ENCODE measurements at places on chromosomes 5 and 9.

DNA sequence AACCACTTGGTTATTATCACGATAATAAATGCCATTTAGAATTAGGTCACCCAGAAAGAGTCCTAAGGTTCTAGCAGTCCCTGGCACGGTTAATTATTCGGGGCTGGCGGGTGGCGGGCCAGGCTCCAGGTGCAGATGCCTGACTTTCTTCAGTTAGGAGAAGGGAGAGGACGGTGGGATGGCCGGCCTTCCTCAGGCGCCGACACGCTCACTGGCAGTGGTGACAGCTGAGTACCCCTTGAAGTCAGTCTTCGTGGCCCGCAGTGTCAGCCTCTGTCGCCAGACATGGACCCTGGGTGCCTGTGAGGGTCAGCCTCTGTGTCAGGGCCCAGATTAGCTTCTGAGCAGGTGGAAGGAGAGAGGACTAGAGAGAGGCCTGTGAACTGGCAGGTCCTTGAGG is 21.1 kb upstream of the EXOC3 start:
- no peak for DNase-seq

DNA sequence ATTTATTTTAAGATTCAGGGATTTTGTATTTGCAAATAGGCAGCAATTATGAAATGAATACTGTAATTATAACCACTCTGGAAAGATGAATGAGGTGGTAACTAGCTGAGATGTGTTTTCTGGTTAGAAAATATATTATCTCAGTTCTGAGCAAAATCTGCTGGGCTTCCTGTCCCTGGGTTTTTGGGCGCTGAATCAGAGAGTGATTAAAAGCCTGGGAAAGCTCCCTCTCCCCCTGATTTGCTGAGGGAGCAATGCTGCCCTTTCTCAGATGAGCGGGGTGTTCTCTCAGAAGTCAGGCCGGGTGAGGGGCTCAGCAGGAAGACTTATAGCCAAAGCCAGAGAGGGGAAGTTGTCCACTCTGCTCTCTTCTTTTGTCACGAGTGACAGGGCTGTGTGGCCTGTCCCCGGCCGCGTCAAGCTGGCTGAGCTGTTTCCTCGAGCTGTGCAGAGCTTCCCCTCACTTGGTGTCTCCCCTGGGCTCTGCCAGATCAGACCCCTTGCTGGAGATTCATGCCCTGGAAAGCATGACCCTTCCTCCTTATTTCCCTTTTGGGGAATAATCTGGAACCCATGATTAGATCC is 39.8 kb upstream of the PITX1 start:
- peak; percentile 21 for DNase-seq

GRCh38 chr5:154513669-154514084 is 35.6 kb upstream of the HAND1 start:
- no peak for DNase-seq

DNA sequence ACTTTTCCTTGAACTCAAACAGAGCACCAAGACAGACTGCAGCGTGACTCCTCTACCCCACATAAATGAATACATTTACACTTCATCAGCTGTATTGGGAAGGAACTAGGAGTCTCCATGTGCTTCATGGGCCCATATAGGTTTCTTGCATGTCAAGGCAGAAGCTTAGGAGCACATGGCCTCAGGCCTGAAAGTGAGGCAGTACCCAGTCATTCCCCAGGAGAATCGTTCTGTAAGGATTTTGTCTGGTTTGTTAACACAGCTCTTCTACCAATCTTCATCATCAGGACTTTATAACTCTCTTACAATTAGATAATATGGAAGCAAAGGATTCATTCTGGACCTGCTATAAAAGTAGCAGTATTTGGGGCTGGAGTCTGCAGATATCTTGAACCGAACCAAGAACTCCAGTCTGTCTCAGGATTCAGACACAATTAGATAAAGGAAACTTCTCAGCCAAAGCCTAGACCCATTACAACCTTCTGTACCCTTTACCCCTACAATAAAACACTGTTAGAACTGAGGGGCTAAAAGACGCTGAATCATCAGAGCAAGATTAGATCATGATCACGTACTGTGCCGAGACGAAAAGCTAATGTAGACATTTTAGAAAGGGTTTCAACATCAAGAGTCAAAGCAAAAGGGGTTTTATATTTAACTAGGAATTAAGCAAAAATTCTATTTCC is 385.5 kb upstream of the SLC30A5 start:
- no peak for DNase-seq

DNA sequence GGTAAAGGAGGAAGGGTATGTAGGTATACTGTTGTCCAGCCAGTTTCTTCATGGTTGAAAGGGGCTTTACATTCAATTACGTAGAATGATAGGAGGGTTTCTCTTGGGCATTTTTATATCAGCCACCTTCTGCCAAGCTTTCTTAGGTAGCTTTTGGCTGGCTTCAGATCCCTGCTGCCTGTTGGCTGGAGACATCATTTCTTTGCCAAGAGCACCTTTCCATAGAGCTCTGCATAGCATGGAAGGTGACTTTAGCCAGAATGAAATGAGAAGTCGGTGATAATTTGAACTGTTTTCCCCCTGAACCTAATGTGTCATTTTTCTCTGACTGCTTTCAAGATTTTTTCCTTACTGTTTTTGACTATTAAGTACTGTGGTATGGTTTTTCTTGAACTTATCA is 26.9 kb downstream of the TMEFF1 start:
- no peak for DNase-seq

GRCh38 chr5:145220481-145220880 is 614.7 kb downstream of the PRELID2 start:
- DNase-seq, result no peak

- no peak for DNase-seq
Observed at GRCh38 chr5:172858990-172859811, 25.1 kb downstream of the ERGIC1 start.

Data from right forelimb (tissue), 1 donor.